ENCODE measurements at places on chromosomes 16 and 17. TPM values are rescaled to one million over a fixed set of nuclear protein-coding genes. Genes with fewer than 3 reads are reported as not detected.

DNA sequence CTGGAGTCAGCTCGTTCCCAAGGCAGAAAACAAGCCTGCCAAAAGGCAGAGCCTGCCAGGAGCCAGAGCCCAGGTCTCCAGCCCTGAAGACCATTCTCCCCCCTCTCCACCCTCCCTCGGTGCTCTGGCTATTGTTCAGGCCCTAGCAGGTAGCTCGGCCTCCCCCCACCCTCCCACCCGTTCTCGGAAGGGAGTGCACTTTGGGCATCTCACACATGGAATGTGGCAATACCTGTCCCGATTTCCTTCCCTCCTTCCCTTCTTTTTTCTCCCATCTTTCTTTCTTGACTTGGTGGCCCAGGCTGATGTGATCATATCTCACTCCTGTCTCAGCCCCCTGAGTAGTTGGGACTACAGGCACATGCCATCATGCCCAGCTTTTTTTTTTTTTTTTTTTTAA is 12.4 kb downstream of the CNGB1 start:
- no peak overlapping the region for H3K27ac ChIP-seq
- H3K4me3 ChIP-seq = no peak overlapping the region
- peaks cover 16% of the 10 kb centered on the region for H3K27me3 ChIP-seq
- DNase-seq = no peak

DNA sequence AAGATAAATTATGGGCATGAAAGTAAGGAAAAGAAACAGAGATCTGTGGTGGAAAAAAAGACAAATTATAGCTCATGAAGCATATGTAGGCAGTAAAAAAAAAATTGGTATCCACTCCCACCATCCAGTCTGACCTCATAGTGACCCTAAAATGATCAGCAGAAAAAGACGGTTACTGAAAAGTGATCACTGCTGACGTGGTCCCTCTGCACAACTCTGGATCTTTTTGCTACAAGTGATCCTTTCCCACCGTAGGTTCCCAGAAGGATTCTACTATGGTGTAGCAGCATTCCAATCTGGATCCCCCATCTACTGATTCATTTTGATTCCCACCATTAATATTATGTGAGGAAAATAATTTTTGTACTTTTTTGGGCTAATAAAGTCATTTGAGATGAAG is 10.9 kb upstream of the CHST6 start:
- peak; percentile 20 for DNase-seq
- H3K27me3 ChIP-seq = no peaks in the 10 kb centered on the region
- H3K4me3 ChIP-seq = 0 out of 2 replicates have a peak overlapping the region, but pooled peaks have one; percentile 25
- H3K27ac ChIP-seq = peak overlapping the region; percentile 84

DNA sequence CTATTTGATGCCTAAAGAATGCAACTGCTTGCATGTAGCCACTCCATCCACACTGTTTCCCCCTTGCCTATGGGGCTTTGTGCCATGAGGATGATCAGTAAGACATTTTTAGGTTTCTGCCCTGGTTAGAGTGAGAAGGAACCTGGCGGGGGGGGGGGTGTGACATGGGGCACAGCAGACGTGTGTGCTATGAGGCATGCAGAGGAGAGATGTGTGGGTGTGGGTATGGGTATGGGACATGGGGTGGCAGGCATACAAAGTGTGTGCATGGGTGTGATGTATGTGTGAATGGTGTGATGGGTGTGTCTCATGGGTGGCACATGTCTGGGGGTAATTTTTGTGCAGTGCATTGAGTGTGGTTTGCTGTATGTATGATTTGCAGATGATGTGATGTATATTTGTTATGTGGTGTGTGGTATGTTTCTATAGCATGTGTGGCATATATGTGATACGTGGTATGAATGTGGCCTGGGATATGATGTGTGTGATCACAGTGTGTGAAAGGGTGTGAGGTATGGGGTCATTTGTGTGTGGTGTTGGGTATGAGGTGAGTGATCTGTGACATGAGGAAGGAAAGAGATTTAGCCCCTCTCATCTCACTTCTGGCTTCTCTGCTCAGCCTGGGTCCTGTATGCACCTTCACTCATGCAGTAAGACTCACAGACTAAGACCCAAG is 14.9 kb downstream of the CCDC182 start:
- no peaks in the 10 kb centered on the region for H3K36me3 ChIP-seq
- H3K4me3 ChIP-seq = no peak overlapping the region
- H3K27me3 ChIP-seq = peaks cover 16% of the 10 kb centered on the region
- no peak overlapping the region for H3K27ac ChIP-seq
- DNase-seq = no peak

DNA sequence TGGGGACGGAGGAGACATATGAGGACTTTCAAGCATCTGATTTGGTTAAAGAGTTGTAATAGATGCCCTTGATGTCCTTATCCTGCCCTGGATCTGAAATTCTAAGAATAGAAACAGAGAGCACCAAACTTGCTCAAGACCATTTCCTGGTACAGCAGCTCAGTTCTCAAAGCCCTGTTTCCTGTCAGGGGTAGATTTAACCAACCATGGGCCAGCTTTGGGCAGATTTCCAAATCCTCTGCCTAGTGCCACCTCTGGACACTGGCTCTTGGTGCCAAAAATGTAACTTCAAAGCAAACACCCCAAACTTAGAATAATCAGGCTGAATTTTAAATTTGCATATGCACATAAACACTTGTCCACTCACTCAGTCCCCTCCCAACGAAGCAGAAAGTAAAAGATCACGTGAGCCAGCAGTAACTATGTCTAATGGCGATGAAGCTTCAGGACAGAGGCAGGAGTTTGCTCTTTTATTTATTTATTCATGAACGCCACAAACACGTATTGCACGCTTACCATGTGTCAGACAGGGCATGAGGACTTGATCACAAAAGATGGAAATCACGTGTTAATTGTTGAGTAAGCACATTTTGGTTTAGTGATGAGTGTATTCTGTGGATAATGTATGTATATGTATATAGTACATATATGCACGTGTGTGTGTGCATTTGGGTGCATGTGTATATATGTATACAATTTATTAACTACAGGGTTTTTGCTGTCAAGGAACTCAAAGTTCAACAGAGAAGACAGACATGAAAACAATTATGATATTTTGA is 23.1 kb upstream of the SDK2 start:
- no peaks in the 10 kb centered on the region for H3K4me1 ChIP-seq
- no peak overlapping the region for H3K4me3 ChIP-seq
- H3K27me3 ChIP-seq = no peaks in the 10 kb centered on the region
- no peak overlapping the region for H3K27ac ChIP-seq

- peaks cover 6% of the 10 kb centered on the region for H3K4me1 ChIP-seq
- peak; percentile 98 for DNase-seq
- no peaks in the 10 kb centered on the region for H3K36me3 ChIP-seq
- peak within 1 kb of the TSS; percentile 84 for H3K4me3 ChIP-seq
- peak within 1 kb of the TSS; percentile 86 for H3K27ac ChIP-seq
- H3K27me3 ChIP-seq = no peaks in the 10 kb centered on the region
These were observed at the start of gene PRPSAP1 for GRCh38 chr17:76353599-76354316. PRPSAP1 (minus strand) TSS chr17:76353916; CDS start chr17:76353703, 213 bp downstream.

DNA sequence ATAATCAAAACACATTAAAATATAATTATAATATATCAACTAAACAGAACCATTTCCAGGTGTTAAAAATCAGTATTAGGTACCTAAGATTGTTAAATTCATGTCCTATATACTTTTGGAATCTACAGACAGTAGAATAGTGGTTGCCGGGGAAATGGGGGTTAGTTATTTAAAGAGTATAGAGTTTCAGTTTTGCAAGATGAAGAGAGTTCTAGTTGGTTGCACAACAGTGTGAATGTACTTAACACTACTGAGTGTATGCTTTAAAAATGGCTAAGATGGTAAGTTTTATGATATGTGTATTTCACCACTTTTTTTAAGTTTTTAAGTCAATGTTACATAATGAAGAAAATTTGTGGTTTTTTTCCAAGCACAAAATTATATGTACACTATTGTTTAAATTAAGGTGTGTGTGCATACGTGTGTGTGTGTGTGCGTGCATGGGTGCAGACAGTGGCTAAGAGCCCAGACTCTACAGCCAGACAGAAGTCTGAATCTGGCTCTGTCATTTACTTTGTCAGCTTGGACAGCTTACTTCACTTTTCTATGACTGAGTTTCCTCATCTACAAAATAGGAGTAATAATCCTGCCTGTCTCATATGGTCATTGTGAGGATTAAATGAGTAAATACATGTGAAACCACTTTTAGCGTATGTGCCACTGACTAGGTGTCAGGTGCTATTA is 25.3 kb upstream of the PHAF1 start:
- no peak for DNase-seq
- peaks cover 13% of the 10 kb centered on the region for H3K4me1 ChIP-seq
- H3K36me3 ChIP-seq = peaks cover 9% of the 10 kb centered on the region
- H3K27ac ChIP-seq = no peak overlapping the region
- H3K4me3 ChIP-seq = no peak overlapping the region
- no peaks in the 10 kb centered on the region for H3K27me3 ChIP-seq

- H3K27ac ChIP-seq = no peak overlapping the region
- no peaks in the 10 kb centered on the region for H3K27me3 ChIP-seq
- no peaks in the 10 kb centered on the region for H3K36me3 ChIP-seq
These were observed 8.2 kb upstream of the BRD7 start for GRCh38 chr16:50377001-50377400.

DNA sequence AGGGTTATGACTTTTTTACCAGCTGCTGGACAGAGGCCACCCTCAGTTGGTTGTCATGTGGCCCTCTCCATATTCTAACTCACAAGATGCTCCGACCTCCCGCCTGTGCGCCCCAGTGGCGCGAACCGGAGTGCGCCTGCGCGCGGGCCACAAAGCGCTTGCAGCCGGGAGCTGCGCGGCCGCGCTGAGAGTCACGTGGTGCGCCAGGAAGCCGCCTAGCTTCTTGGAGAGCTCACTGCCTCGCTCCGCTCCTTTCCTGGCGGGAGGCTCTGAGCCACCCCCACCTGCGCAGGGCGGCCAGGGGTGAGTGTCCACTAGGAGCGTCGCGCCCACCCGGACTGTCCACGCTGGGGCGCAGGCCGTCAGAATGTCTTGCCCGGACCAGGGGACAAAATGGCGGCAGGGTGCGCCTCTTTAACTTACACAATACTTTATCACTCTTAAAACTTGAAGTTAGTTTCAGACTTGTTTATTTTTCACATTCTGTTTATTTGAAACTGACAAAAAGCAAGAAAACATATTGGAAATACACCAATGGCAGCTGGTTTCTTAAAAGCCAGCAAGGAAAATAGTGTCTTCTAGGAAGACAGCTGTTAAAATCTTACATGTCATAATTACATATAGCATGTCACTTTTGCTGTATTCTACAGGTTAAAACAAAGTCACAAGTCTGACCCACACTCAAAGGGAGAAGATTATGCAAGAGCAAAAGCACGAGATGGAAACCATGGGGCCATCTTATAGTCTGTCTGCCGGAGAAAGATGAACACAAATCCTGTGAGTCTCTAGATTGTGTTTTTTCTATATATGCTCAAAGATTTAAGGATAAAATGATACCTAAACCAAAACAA is 357.9 kb downstream of the CNTNAP4 start:
- H3K4me1 ChIP-seq = no peaks in the 10 kb centered on the region
- H3K27ac ChIP-seq = no peak overlapping the region
- H3K27me3 ChIP-seq = no peaks in the 10 kb centered on the region
- H3K4me3 ChIP-seq = no peak overlapping the region
- no peaks in the 10 kb centered on the region for H3K36me3 ChIP-seq

PRSS21 gene
- not detected for total RNA-seq

Measured in GM23248 (cell line).